ENCODE measurements at places on chromosomes 3 and 15. TPM values are rescaled to one million over a fixed set of nuclear protein-coding genes. Genes with fewer than 3 reads are reported as not detected.
A peak's percentile ranks its signal among the peaks of the same experiment; 100 is the strongest.

Gene ZNF80
- total RNA-seq: 0.21 TPM

Gene RTP3
- total RNA-seq: not detected

Gene TGM4
- total RNA-seq: not detected

Gene LRTM1
- total RNA-seq: not detected

Gene IMP3
- total RNA-seq: 108 TPM

Gene TYRO3
- total RNA-seq: 6.2 TPM

Gene DAZL
- 0.07 TPM for total RNA-seq

- H3K27ac ChIP-seq: no peak overlapping the region
- DNase-seq: peak; percentile 21
These were observed 14.9 kb upstream of the CFAP20DC start for GRCh38 chr3:59064728-59065127.

DNA sequence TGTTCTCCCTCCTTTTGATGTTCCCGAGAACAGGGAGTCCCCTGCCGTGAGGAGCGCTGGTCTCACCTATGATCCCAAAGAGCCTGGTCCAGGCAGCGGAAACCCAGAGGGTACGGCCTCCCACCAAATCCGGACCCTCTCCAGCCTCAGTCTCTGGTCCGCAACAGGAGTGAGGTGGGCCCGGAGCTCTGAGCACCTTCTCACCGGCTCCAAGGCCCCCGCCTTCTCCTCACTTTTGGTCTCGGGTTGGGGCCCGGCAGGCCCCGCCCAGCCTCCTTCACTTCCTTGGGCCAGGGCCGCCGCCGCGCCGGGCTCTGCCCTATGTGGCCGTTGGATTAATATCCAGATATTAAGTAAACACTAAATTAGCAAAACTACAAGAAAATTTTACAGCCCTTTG, 5.7 kb upstream of the SKOR1 start:
- H3K4me1 ChIP-seq: peaks cover 13% of the 10 kb centered on the region
- no peak for DNase-seq
- peaks cover 71% of the 10 kb centered on the region for H3K27me3 ChIP-seq
- no peak overlapping the region for H3K27ac ChIP-seq
- H3K4me3 ChIP-seq: no peak overlapping the region

GRCh38 chr15:98138910-98139309, 178.4 kb downstream of the ARRDC4 start:
- no peak overlapping the region for H3K4me3 ChIP-seq
- H3K4me1 ChIP-seq: peaks cover 3% of the 10 kb centered on the region
- no peak for DNase-seq
- H3K27me3 ChIP-seq: peaks cover 7% of the 10 kb centered on the region

GRCh38 chr15:65258375-65259262, 28.1 kb downstream of the PARP16 start:
- peaks cover 33% of the 10 kb centered on the region for H3K36me3 ChIP-seq
- no peak for DNase-seq
- no peaks in the 10 kb centered on the region for H3K4me1 ChIP-seq
- H3K27ac ChIP-seq: no peak overlapping the region
- no peaks in the 10 kb centered on the region for H3K27me3 ChIP-seq

GRCh38 chr3:30035935-30036567, 570.4 kb upstream of the TGFBR2 start:
- no peak for DNase-seq
- H3K36me3 ChIP-seq: no peaks in the 10 kb centered on the region
- H3K27me3 ChIP-seq: peaks cover 41% of the 10 kb centered on the region
- no peaks in the 10 kb centered on the region for H3K4me1 ChIP-seq

GRCh38 chr3:38147421-38147820, 9.0 kb downstream of the MYD88 start:
- no peak for DNase-seq
- peaks cover 17% of the 10 kb centered on the region for H3K4me1 ChIP-seq
- no peak overlapping the region for H3K4me3 ChIP-seq
- no peak overlapping the region for H3K27ac ChIP-seq
- peaks cover 2% of the 10 kb centered on the region for H3K36me3 ChIP-seq

- H3K4me1 ChIP-seq: no peaks in the 10 kb centered on the region
- peaks cover 19% of the 10 kb centered on the region for H3K27me3 ChIP-seq
- DNase-seq: no peak
- H3K27ac ChIP-seq: no peak overlapping the region
These were observed 134.8 kb upstream of the MB21D2 start for GRCh38 chr3:193052354-193053045.

DNA sequence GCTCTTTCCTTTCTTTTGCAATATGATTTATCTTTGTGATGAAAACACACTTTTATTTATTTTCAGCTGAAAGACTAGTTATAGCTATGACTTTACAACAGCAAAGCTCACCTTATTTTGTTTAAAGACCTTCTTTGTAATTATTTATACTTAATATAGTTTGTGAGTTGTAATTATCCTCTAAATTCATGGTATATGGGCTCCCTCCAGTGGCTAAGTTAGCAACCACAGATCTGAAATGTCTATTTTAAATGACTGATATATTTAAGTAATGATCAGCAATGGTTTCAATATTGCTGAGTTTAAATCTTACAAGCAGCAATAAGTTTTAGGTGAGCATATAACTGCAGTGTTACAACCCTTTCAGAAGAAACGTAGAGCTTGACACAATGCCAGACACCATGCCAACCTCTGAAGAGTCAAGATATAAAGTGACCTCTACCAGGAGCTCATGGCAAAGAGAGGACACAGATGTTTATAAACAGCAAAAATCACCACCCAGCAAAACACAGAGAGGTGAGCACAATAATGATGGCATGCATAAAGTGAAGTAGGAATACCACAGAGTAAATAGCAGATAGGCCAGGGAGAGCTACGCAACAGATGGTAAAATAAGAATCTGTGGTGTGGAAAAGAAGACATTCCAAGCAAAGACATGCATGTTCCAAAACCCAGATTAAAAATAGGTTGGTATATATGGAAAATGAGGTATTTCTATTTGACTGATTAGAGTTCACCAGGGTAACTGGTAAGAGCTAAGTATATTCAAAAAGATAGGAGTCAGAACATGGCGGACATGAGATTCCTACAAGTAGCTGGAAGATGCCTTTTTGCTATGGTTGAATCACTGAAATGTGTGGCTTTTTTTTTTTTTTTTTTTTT, 143.7 kb upstream of the ZNF385D start:
- no peaks in the 10 kb centered on the region for H3K4me1 ChIP-seq
- H3K27ac ChIP-seq: no peak overlapping the region
- no peaks in the 10 kb centered on the region for H3K27me3 ChIP-seq
- H3K36me3 ChIP-seq: no peaks in the 10 kb centered on the region
- no peak overlapping the region for H3K4me3 ChIP-seq

GRCh38 chr3:59731943-59732342, 682.1 kb upstream of the CFAP20DC start:
- H3K4me3 ChIP-seq: peak overlapping the region; percentile 25
- no peaks in the 10 kb centered on the region for H3K36me3 ChIP-seq
- peaks cover 37% of the 10 kb centered on the region for H3K4me1 ChIP-seq
- H3K27me3 ChIP-seq: peaks cover 7% of the 10 kb centered on the region

DNA sequence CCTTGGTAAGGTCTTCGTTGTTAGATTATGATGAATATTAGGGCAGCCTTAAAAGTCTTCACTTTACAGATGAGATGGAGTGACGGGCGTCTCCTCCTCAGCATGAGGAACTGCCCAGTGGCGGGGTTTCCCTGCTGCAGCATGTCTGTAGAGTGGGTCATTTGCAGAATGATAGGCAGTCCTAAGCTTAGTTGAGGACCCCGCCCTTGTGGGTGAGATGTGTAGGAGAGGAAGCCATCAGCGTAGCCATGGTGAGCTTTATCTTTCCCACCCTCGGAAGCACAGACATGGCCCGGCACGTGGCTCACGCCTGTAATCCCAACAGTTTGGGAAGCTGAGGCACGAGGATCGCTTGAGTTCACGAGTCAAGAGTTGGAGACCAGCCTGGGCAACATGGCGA, 877 bp downstream of the NIT2 start:
- H3K27ac ChIP-seq: peak overlapping the region; percentile 98
- peaks cover 18% of the 10 kb centered on the region for H3K4me1 ChIP-seq
- peak; percentile 65 for DNase-seq

GRCh38 chr3:169946336-169946735, 20.3 kb upstream of the SEC62 start:
- H3K36me3 ChIP-seq: no peaks in the 10 kb centered on the region
- peaks cover 7% of the 10 kb centered on the region for H3K4me1 ChIP-seq
- no peak overlapping the region for H3K27ac ChIP-seq
- no peak for DNase-seq
- no peak overlapping the region for H3K4me3 ChIP-seq
- H3K27me3 ChIP-seq: no peaks in the 10 kb centered on the region

- H3K27ac ChIP-seq: no peak overlapping the region
- peaks cover 5% of the 10 kb centered on the region for H3K4me1 ChIP-seq
- H3K27me3 ChIP-seq: no peaks in the 10 kb centered on the region
- no peak overlapping the region for H3K4me3 ChIP-seq
- H3K36me3 ChIP-seq: no peaks in the 10 kb centered on the region
- DNase-seq: no peak
These were observed 389.8 kb downstream of the TBC1D5 start for GRCh38 chr3:17352620-17353019.

DNA sequence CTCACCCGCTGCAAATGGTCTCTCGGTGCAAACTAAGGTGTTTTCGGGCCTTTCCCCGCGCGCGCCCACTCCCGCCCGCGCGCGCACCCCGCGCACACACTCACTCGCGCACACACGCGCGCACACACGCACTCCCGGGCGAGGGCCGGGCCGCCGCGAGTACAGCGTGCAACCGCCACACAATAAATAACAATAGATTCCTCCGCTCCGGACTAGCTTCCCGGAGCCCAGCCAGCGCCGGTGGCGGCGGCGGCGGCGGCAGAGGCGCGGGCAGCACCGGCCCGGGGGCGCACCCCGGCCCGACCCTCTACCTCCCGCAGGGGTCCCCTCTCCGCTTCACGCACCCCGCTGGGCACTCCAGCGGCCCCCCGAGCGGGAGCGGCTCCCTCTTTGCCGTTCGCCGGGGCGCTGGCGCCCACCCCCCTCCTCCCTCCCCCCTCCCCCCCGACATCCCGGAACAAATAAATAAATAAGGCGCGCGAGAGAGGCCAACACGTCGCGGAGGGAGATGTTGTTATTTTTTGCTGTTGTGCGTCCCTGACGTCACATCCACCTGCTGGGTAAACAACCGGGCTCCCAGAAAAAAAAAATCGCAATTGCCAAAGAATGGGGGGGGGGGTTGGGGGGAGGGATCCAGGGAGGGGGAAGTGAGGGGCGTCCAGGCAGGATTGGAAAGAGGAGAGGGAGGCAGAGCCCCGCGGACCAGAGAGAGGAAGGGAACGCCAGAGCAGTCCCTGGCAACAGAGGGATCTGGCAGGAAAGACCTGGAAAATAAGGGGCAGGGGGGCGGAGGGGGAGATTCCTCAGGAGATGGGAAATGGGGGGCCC, at the start of gene FOXP1:
Gene FOXP1, minus strand, starts transcription at position 163 of the 828 bp plus-strand sequence. CDS start 385,347 bp downstream, outside the sequence.
- peak within 1 kb of the TSS; percentile 95 for H3K27ac ChIP-seq
- H3K27me3 ChIP-seq: peaks cover 17% of the 10 kb centered on the region
- H3K4me1 ChIP-seq: peaks cover 38% of the 10 kb centered on the region
- H3K36me3 ChIP-seq: no peaks in the 10 kb centered on the region
- peak within 1 kb of the TSS; percentile 89 for H3K4me3 ChIP-seq
- peak; percentile 87 for DNase-seq
